ENCODE measurements at places on chromosomes 16 and 17.
A peak's percentile ranks its signal among the peaks of the same experiment; 100 is the strongest.

DNA sequence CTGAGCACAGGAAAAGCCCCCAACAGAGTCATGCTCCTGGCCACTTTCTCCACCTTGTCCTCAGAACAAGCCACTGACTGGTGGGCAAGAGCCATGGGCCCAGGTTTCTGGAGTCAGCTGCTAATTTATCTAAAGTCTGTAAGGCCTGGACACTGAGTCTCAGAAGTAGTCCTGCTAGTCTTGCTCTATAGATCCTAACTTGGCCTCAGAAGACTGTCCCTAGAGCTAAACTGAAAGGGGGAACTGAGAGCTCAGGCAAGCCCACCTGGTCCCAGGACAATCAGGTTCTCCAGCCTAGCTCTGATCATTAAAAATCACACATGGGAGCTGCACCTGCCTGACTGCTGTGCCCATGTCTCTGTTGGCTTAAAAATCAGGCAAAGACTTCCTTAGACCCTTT lies 485.8 kb downstream of the SLC39A11 start:
- DNase-seq, result no peak

DNA sequence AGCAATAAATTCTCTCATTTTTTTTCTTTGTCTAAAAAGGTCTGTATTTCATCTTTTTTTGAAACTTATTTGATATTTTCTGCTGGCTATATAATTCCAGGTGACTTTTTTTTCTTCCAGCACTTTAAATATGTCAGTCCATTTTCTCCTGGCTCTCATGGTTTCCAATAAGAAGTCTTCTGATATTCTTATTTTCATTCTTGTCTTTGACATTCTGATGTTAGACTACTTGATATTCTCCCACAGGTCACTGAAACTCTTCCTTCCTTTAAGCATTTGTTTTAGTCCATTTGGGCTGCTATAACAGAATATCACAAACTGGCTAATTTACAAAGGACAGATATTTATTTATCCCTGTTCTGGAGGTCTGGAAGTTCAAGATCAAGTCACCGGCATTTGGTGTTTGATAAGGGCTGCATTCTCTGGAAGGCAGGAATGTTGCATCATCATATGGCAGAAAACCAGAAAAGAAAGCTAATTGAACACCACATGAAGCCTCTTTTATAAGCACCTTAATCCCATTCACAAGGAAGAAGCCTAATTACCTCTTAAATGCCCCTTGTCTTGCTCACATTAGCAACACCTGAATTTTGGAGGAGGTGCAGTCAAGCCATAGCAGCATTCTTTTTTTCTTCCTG lies 242.1 kb upstream of the TNRC6C start:
- DNase-seq, result no peak

DNA sequence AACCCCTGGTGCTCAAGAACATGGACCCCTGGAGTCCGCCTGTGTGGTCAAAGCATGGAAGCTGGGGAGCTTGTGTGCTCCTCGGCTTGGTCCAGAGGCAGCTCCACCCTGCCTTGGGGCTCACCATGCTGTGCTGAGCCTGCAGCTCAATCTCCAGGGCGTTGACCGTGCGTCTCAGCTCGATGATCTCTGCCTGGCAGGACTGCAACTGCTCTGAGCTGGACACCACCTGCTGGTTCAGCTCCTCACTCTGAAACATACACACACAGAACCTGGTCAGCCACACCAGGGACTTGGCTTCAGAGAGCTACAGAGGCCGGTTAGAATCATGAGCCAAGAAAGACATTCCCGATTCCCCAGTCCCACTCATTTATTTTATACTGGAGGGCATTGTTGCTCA lies 2.7 kb downstream of the KRT35 start:
- DNase-seq, result no peak

DNA sequence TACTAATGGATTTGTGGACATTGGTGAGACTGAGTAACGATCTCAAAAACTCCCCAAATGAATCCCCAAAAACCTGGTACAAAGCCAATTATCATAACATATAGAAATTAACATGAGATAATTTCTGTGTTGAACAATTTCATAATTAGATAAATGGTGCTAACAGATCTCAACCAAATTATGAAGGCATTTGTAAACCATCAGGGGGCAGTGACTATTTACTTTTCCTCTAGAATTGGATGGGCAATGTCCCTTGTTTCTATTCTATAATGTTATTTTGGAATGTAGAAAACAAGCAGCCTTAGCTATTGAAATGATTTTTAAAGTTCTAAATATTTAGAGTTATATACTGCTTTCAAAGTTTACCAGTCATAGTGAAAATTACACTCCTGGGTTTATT lies 57.8 kb downstream of the MYH10 start:
- peak; percentile 7 for DNase-seq
